GM20000 (cell line): ENCODE measurements at places on chromosomes 2 and 18.
A peak's percentile ranks its signal among the peaks of the same experiment; 100 is the strongest.

DNA sequence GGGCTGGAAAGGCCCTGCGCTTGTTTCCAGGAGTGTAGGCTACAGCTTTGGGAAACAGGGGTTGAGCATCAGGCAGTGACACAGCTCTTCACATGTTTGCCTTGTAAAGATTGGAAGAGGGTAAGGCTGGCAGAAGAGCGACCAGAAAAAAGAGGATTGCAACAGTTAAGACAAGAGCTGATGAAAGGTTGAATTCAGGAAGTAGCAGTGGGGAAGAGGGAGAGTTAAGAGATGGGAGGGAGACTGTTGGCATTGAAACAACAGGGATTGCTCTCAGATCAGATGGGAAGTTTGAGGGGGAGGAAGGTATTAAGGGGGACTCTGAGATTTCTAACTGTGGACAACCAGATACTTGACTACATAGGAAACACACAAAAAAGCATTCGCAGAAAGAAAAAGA, 96.9 kb downstream of the CTAGE1 start:
- no peak for DNase-seq

DNA sequence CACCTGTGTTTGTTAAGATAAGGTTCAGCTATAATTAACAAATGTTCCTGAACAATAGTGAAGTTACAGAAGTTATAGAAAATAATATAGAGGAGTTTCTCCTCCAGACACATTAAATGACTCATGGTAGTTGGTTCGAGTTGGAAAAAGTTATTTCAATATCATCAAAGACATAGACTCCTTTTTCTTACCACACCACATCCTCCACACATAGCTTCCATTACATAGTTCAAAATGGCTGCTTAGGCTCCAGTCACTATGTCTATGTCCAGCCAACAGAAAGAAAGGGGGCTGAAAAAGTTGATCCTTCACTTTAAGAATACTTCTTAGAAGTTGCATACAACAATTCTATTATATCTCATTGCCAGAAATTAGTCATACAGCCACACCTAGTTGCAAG, 50.7 kb downstream of the DYNAP start:
- no peak for DNase-seq

DNA sequence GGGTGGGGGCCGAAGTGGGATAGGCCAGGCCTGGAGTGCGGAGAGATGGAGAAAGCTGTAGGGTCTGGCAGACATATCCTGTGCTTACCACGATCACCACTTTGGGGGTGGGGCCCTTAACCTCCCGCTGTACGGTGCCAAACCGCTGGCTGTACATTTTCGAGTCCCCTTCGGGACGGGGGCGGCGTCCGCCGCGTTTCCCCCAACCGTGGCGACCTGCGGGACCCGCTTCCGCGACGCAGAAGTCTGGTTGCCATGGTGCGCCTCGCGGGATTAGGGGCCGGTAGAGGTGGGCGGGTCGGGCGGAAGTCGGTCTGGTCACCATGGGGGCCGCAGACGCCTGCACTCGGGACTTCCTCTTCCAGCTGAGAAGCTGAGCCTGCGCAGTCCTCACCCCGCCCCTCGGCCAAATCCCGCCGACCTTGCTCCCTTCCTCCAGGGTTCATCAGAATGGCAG, at the start of gene CFAP53:
Gene CFAP53 (minus strand): TSS at position 248 of the 457 bp plus-strand sequence. CDS start 91 bp downstream, at position 157.
- DNase-seq, result peak; percentile 93

- DNase-seq, result no peak
Measured at GRCh38 chr2:161209902-161210301, 49.7 kb downstream of the TANK start.

DNA sequence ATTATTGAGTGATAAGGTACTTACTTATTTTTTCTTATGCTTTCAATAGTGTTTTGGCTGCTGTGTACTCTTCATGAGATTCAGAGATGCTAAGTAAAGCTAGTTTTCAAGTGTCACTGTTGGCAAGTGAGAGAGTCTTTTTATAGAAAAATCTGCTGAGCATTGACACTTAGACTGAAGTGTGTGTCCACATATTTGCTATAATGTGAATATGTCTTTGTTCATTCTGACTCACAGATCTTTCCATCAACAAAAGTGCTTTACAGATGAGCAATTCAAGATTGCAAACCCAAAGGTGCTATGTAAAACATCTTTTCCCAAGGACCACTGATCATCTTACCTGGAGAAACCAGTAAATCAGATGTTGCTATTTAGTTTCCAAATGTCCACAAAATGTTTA, 410.6 kb upstream of the FIGN start:
- no peak for DNase-seq
